Endothelial cell of umbilical vein (primary cell): ENCODE measurements at places on chromosomes 5 and 9. TPM values are rescaled to one million over a fixed set of nuclear protein-coding genes. Genes with fewer than 3 reads are reported as not detected.

GLRA1 gene
- total RNA-seq, result not detected in 2 replicates

SPAG8 gene
- 0.69 TPM in 1 of 2 replicates, not detected in the other for total RNA-seq

HTR4 gene
- total RNA-seq, result not detected in 2 replicates

HNRNPH1 gene
- 969 and 993 TPM in 2 replicates for total RNA-seq

CRB2 gene
- total RNA-seq, result not detected in 2 replicates

ROPN1L gene
- 0.55 and 0.60 TPM in 2 replicates for total RNA-seq

POMT1 gene
- 39.1 and 44.7 TPM in 2 replicates for total RNA-seq

DDX46 gene
- 58.0 and 65.2 TPM in 2 replicates for total RNA-seq

IDNK gene
- 3.4 and 4.5 TPM in 2 replicates for total RNA-seq

SLC23A1 gene
- total RNA-seq, result not detected in 2 replicates

PLCXD3 gene
- total RNA-seq, result not detected in 2 replicates

OCLN gene
- 18.2 and 22.3 TPM in 2 replicates for total RNA-seq

TRIP13 gene
- 32.9 and 39.0 TPM in 2 replicates for total RNA-seq

GABRA1 gene
- total RNA-seq, result not detected in 2 replicates

ERCC6L2 gene
- 29.6 and 31.8 TPM in 2 replicates for total RNA-seq
